ENCODE measurements at places on chromosomes 1 and 21.

DNA sequence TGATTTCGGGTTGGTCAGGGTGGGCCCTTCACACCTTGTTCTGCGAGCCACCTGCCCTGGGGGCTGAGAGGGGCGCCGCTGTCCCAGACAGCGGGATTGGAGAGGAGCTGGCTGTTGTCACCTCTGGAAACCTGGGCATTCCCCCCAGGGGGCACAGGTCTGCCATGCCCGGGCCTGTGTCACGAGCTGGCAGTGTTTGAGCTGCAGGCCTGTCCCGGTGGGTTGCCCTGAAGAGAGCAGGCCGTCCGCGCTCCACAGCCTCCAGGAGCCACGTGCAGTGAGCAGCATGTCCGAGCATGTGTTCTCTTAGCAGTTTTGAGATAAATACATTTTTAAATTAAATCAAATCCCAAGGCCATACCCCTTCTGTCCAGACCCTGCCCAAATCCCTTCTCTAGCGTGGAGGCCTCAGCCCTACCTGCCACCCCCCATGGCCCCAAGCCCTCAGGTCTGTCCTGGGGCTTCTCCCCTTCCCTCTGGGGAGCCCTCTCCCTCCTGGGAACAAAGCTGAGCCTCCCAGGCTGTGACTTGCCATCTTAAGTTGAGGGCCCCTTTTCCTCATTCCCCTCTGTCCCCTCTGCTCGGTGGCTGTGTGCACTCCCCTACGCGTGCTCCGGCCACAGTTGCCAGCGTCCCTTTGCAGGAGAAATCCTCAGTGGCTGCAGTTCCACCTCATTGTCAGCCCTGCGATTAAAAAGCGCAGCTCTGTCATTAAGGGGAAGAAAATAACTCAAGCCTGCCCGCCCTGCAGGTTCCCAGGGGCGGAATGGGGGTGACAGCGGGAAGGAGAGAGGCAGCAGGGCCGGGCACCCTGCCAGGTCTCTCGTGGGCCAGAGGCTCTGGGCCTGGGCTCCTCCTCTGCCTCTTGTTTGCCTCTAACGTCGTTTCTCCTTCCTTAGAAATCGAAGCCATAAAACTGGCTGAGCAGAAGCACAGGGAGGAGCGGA lies 26.6 kb downstream of the SLX9 start:
- no peak for DNase-seq

DNA sequence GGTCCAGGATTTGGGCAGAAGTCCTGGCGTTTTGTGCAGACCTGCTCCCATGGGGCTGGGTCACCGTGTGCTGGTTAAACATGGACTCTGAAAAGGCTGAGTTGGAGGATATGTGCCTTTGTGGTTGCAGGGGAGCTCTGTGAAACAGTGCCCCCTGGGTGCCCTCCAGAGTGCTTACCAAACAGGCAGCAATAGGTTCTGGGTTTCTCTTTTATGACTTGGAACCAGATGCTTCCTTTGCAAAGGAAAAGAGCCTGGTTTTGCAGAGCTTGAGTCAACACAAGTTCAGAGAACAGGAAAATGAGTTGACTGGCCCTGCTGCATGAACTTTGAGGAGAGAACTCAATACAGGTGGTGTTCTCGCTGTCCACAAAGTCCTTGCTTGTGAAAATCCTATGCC lies 288.9 kb downstream of the TM2D1 start:
- DNase-seq: no peak

- DNase-seq: no peak
Measured at GRCh38 chr1:198756470-198756869, 117.6 kb downstream of the PTPRC start.

DNA sequence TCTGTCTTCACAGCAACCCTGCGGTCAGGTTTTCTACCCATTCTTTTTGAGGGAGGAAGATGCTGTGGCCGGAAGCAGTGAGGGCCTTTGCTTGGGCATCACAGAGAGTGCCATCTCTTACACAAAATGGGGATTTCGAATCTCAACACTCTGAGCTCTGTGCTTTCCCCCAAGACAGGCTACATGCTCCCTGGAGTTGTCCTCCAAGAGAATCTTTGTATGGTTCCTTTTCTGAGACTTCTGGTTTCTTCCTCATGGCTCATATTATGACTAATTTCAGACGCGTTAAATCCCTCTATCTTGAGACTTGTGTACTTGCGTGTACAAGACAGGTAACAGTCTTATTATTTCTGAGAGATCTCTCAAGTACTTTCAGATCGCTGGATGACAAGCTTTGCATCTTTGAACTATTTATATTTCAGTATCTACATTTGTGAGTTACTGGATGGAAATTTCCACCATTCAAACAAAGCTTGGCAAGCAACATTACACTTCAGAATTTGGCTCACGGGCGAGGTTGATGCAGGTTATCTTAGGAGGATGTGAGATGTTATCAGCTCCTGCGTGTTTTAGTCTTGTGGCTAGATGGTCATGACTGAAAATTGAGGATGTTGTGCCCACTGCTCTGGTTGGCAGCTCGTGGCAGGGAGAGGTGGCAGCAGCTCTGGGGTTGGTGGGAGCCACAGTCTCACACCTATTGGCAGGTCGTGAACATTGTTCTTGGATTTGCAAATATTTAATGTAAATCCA lies 19.4 kb downstream of the ABCG1 start:
- DNase-seq: peak; percentile 62

All from activated CD4-positive, alpha-beta T cell treated with anti-CD3 and anti-CD28 coated beads, Interleukin-2, amount 50 U/mL, for 1 hour (primary cell).